Forelimb muscle (tissue), 1 donor: ENCODE measurements at places on chromosomes 11 and 22.

- DNase-seq: no peak
These were observed 282.5 kb downstream of the KCNA4 start for GRCh38 chr11:29734287-29734686.

GRCh38 chr11:65439331-65440181 is 17.0 kb downstream of the NEAT1 start:
- no peak for DNase-seq

DNA sequence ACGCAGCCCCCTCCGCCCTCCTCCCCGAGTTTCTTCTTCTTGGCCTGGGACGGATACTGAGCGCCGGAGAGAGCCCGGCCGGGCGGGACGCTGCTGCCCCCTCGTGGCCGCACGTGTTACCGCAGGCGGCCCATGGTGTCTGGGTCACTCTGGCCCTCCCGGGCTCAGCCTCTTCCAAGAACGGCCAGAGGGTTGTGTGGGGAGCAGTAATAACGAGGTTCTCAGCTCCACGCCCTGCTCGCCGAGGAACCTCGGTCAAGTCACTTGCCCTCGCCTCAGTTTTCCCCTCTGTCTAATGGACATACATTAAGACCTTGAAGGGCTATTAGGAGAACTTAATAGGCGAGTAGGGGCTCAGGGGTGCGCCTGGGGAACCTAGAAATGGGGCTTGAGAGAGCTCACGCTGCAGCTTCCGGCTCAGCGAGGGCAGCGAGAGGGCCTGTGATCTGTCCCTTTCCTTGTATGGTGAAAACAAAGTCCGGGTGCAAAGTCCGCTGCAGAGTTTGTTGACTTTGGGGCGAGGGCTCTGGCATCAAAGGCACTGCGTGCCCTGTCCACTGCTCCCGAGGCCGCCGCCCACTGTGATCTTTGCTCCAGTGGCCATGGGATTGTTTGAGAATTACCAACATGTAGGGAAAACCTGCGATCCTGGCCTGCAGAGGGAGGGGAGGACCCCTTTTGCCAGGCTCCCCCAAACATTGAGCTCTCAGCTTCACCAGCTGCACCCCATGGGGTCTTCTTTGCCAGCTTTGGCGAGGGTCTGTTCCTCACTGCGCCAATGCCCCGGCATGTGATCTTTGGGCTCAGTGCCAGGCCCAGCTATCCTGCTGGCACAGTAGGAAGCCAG is 14.4 kb upstream of the LRP5 start:
- DNase-seq: no peak

GRCh38 chr11:12205330-12205729 is 94.9 kb downstream of the MICAL2 start:
- DNase-seq: no peak

DNA sequence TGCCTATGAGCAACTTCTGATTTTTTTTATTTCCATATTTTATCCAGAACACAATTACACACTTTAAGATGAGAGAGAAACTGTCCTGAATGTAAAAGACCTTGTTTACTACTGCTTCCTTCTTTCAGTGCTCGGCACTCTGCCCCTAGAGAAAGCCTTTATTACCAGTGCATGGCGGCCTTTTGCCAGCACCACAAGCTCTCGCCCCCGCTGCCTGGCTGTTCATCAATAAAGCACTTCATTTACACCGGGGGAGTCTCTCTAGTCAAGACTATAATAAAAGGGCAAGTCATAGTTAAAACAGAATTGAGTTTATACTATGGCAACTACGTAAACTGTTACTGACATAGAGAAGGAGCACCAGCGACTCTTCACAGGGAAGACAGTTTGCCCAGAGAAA is 259.5 kb downstream of the CADM1 start:
- no peak for DNase-seq
